ENCODE measurements at places on chromosomes 5 and 9.

- no peak for DNase-seq
Observed at GRCh38 chr9:6460189-6460768, 47.3 kb downstream of the UHRF2 start.

GRCh38 chr9:75108571-75108970 is 20.3 kb downstream of the OSTF1 start:
- no peak for DNase-seq

DNA sequence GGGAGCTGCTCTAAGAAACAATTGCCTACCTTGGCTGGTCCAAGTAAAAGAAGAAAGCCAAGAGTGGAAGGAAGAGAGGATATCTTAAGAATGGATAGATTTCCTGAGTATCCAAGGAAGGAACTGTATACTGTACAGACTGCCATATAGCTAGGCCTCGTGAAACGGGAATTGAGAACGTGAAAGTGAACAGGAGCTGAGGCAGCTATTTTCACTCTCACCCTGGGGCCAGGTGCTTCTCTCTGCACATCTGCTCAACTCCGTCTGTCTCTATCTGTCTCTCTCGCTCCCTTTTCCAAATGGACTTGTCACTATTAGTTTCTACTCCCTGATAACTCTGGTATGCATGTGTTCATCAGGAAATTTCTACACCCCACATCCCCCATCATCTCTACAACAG is 35.9 kb upstream of the TESK1 start:
- no peak for DNase-seq

DNA sequence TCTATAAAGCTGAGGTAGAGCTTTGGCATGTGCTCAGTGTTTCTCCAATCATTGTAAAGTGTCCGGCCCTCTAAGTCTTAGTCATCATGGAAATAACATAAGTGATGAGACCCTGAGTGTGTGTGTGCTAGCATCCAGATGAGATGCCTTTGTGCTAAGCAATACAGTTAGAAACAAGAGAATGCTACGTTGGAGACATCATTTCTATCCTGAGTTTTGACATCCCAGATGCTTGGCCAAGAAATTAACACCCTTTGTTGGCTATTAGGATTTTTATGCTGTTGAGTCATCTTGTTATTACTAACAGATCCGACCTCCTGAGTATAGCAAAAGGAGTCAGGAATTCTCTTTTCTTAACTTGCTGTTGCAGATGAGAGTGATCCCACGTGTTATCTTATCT is 508.0 kb downstream of the GADD45G start:
- no peak for DNase-seq

GRCh38 chr5:62144401-62145022 is 161.5 kb upstream of the KIF2A start:
- DNase-seq = no peak

DNA sequence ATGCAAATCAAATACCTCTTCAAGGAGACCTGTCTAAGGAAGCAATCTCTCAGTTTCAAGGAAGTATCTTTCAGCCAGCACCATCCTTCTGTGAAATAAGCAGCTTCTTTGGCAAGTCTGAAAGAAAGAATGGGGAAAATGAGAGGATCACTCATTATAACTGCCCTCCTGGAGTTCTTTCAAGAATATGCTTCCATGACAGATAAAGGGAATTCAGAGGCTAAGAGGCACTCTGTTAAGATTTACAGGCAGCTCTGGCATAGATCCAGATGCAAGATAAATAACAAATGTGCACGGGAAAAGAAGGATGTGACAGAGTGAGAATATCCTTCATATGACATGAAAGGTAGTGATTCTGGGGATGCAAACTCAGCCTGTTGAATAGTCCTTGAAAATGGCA is 348.2 kb upstream of the CCNG1 start:
- no peak for DNase-seq

DNA sequence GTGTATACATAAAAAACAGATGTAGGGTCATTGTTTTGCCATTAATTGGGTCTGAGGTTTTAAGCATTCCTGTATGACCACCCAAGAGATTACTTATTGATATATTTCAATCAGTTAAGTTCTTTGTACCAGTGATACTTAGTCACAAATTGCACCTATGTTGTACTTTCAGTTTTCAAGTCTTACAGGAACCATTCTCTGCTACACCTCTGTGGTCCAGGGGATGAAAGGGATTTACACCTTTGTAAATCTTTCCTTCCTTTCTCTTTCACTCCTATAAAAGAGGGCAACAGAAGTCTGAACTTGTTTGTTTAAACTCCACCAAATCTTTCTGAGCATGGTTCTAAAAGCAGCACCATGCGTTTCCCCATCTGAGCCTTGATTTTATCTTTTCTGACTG is 86.1 kb downstream of the DEPDC1B start:
- DNase-seq = no peak

GRCh38 chr9:78502566-78502965 is 205.6 kb downstream of the PSAT1 start:
- no peak for DNase-seq

GRCh38 chr5:169893571-169893970 is 86.7 kb downstream of the INSYN2B start:
- no peak for DNase-seq

DNA sequence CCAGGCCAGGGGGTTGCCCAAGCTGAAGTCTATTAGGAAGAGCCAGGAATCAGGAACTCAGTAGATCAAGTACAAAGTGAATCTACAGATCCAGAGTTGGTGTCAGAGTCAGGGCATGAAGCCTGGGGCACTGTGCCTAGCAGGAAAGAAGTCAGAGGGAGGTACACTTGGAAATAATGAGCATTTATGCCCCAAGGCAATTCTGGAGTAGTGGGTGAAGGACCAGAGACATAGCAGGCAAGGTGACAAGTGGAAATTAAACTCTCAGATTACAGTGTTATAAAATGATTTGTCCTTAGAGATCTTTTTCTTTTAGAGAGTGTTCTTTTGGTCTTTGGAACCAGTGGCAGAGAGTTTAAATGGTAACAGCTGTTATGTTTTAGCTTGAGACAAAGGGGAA is 138.0 kb downstream of the ADAMTSL1 start:
- DNase-seq = no peak

- no peak for DNase-seq
Observed at GRCh38 chr5:132003982-132004381, 7.5 kb downstream of the ACSL6 start.

DNA sequence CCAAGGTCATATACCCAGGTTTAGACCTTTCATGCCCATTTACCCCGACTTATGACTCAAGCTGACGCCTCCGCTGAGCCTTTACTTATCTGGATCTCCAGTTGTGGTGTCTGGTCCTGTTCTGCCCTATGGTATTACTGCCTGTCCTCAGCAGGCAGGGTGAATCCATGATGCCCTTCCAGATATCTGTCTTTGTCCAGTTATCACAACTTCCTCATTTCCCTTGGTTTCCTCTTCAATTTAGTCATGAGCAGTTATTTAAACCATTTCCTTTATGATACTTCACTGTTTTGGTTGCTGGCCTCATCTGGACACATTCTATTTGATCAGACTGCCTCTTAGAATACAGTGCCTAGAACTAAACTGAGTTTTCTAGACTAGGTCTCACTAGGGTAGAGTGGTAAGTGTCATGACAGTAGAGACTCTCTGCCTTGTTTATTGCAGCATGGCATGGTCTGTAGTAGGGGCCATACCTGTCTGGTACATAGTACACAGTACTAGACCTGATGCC is 93.3 kb downstream of the MELK start:
- no peak for DNase-seq
